ENCODE measurements at places on chromosomes 3 and 15. TPM values are rescaled to one million over a fixed set of nuclear protein-coding genes. Genes with fewer than 3 reads are reported as not detected.

- DNase-seq = no peak
Measured at GRCh38 chr15:96851613-96852012, 521.1 kb downstream of the NR2F2 start.

DNA sequence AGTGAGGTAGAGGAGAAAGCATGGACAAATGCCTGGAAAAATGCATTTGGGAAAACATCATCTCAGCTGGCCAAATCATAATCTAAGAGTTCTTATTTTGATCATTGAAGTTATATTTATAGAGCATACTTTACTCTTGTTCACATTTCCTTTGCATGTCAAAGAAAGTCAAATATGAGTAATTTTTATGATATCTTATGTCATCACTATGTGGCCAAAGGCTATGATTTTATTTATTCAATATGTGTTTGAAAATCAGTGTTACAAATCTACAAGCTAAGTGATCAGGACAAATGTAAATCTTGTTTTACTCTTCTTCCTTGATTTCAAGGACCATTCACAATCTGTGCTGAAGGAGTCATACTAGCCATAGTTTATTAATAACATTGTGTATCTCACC lies 237.2 kb upstream of the DPH6 start:
- no peak for DNase-seq

The GUCA1C gene
- total RNA-seq = not detected

The HIGD2B gene
- not detected for total RNA-seq

GRCh38 chr3:115982629-115983028 lies 359.3 kb downstream of the GAP43 start:
- no peak for DNase-seq

DNA sequence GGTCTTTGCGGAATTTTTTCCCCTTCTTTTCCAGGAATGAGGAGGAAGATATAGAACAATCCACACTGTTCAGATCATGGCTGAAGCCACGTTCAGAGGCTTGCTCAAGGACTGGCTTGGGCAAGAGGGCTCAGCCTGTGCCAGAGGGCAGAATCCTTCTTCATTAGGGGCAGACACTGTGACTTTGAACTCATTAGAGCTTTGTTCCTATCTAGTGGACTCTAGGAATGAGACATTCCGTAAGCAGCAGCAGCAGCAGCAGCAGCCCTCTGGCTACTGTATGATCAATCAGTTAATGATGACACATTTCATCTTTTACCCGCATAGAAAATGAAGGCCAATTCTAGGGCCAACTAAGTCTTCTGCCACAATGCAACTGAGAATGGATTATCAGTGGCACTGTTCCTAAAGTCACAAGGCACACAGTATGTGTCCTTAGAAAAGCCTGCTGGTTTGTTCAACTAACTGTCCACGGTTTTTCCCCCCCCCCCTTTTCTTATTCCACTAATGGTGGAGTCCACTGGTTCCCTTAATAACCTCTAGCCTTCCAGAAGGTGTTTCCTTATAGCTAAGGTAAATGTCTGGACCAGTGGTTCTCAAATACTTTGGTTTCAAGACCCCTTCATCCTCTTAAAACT lies 1.7 kb upstream of the RAB8B start:
- DNase-seq = no peak

GRCh38 chr15:92462424-92463125 lies 68.9 kb downstream of the ST8SIA2 start:
- no peak for DNase-seq

DNA sequence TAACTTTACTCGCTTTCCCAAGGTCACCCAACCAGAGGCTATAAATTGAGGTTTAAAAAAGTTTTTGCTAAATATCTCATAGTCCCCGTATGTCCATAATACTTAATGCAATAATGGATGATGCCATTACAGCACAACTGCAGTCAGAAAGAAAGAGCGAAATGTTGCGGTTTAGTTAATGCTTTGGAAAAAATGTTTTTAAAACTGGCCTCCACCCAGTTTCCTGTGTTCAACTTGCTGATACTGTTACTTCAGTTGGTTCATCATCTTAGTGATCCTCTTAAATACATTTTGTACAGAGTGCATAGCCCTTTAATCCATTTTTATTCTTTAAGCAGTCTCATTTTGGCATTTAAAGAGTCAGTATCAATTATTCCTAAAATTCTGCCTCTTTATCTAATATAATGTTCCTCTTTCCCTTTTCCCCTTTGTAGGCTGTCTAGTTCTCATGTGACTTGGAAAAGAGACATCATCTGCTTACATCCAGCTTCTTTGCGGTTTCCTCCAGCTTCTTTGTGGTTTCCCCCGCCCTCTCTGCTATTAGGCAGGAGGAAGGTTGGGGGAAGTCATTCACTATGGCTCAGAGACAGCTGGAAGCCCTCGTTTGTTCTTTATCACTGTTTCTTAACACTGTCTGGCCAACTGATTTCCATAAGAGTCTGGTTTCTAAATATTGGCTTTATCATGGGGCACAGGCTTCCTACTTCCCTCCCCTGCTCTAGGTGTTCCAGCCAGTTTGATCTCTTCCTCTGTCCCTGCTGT lies 154.3 kb downstream of the GOLIM4 start:
- peak; percentile 54 for DNase-seq

The DLG1 gene
- total RNA-seq = 90.0 TPM

The SKOR1 gene
- 0.43 TPM for total RNA-seq

GRCh38 chr3:189237526-189237925 lies 65.8 kb downstream of the TPRG1 start:
- no peak for DNase-seq

The KIAA1143 gene
- total RNA-seq = 25.8 TPM

DNA sequence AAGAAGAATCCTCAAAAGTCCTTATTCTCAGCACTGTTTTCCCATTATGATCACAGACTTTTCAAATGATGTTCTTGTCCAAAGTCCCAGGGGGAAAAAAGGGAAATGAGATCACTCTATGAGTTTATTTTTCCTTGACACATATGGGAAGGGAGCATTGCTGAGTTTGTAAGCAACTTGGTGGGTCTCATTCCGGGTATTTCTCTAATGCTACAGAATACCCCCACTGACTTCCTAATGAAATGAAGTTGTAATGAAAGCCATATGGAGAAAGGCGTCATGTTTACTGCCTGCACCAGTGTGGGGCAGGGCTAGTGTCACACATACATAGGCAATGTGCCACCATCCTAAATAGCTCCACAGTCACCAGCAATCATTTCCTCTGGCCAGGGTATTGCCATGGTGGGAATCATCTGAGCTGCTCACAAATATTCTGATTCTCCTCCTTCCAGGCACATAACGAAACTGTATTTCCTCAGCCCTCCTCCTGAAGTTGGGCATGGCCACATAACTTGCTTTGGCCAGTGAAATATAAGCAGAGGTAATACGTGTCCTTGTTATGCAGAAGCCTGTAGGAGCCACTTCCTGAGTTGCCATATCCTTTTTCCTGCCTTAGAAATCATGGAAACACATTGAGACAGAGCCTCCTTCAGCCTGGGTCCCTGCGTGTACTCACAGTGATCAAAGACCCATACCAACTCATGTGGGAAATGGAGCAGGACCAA lies 41.0 kb upstream of the C15orf61 start:
- no peak for DNase-seq

- DNase-seq = no peak
Measured at GRCh38 chr15:59074607-59075006, 30.3 kb upstream of the CCNB2 start.

- DNase-seq = no peak
Measured at GRCh38 chr15:101309436-101310160, 14.6 kb upstream of the SNRPA1 start.

GRCh38 chr3:24012589-24013269 lies 67.6 kb downstream of the NR1D2 start:
- DNase-seq = no peak

DNA sequence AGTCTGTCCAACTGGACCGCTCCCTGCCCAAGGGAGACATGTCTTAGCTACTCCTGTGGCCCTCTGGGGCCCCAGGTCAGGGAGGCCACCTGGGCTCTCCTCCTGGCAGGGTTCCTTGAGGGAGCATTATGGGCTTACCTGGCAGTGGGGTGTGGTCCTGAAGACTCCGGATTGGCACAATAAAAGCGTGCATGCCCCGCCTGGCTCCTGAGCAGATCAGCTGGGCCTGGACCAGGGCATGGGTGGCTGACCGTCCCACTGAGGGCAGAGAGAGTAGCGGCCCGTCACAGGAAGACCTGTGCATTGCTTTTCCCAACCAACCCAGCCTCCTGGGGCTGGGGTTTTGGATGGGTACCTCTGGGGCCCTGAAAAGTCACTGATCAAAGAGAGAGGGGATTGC lies 5.4 kb downstream of the ACOX2 start:
- no peak for DNase-seq

DNA sequence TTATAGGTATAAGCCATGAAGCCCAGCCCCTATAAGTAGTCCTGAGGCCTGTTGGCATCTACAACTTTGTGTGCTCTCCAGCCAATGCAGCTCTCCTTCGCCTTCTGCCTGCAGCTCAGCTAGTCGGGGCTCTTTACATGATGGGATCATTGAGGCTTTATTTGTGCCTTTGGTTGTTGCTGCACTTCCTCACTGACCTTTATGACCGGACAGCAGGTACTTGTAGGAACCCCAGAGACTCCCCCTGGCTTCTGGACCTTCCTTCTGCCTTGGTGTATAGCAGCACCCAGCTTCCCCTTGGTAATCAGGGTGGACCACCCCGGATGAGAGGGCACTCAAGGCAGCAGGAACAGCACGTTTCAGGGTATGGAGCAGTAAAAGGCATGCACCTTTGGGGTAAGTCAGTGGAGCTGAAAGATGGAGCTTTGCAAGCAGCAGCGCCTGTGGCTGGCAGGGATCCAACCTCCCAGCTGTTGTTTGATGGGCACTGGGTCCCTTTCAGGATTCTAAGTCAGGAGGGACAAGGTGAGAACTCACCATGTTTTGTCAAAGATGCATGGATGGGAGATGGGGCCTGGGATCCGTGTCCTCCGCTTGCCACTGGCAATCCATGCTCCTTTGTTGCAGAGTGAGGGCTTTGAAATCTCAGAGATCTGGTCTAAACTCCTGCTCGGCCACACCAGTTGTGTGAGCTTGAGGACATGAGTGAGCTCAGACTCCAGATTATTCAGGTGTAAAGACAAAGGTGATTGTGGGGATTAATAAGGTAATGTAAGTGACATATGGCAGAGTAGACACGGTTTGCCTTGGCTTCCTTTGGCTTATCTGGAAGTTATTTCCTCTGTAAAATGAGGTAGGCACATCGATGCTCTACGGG lies 65.1 kb upstream of the KLF13 start:
- DNase-seq = no peak

DNA sequence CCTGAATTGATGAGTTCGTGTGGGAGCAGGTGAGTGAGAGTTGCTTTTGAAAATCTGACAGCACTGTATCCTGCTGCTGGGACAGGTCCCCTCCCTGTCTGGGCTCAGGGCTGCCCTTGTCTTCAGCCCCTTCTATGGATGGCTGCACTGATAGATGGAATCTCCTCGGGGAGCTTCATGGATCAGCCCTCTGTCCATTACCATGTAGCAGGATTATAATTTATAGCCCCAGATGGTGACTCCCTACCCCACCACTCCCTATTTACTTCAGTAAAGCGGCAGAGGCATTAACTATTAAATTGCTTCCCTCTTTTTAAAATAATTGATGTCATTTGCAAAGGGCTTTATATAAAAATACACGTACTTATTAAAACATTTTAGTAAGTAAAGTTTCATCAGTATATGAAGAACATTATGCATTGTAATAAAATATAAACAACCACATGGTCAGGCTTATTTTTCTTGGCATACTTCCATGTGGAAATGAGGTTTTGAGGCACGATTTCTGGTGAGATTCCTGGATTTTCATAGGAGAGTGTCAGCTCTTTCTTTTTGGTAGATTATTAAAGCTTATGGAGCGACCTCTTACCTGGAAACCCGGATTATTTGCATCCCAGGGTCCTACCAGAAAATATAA lies 38.5 kb downstream of the MAP3K13 start:
- no peak for DNase-seq

DNA sequence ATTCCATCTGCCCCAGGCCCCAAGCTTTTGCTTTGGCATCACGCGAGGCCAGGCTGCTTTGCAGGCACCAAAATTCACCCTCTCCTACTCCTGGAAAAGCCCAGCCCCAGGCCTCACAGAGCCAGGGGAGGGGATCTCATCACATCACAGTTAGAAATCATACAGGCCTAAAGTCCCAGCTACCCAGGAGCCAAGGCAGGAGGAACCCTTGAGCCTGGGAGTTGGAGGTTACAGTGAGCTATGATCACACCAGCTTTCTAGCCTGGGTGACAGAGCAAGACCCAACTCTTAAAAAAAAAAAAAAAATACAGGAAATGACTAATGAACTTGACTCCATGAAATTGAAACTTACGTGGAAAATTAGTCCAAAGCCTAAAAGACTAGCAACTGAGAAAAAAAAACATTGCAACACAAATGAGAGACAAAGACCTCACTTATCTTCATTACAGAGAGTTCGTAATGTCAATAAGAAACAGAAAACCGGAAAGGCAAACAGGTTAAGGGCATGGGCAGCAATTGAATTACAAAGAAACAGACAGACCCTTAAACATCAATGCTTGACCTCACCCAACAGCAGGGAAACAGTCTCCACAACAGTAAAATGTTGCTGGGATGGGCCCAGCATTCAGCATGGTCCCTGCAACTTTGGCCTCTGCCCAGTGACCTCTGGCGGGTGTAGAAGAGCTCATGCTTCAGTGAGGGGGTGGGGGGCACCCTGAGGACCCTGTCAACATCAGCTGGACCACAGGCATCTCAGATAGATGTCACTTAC lies 151.5 kb downstream of the LRRK1 start:
- DNase-seq = no peak

The XIRP1 gene
- 0.09 TPM for total RNA-seq

The SCAMP5 gene
- 57.2 TPM for total RNA-seq

The DGKG gene
- total RNA-seq = 7.3 TPM

DNA sequence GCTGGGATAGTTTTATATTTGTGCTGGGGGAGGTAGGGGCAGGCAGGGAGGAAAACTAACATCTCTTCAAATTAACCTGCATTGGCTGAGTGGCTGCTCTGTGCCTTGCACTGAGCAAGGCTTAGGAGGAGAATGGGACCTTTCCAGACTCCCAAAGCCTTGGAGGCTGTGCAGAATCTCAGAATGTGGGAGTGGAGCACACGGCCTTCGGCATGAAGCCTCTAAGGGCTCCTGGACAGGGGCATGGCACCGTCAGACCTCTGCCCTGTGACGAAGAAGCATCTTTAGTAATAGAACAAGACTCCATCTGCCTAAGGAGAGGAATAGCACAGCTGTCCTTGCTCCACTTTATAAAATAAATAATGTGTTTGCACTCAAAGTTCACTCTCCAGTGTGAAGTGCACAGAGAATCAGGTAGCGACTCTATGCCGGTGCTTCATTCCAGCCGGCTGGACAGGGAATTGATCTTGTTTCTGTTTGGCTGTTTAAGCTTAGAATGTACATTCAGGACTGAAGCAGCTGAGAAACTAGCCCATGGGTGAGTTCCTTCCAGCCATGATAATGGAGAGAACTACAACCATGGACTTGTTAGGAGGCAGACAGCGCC lies 228.5 kb upstream of the ADAMTS9 start:
- DNase-seq = no peak

GRCh38 chr3:38364721-38365400 lies 18.3 kb downstream of the XYLB start:
- no peak for DNase-seq

DNA sequence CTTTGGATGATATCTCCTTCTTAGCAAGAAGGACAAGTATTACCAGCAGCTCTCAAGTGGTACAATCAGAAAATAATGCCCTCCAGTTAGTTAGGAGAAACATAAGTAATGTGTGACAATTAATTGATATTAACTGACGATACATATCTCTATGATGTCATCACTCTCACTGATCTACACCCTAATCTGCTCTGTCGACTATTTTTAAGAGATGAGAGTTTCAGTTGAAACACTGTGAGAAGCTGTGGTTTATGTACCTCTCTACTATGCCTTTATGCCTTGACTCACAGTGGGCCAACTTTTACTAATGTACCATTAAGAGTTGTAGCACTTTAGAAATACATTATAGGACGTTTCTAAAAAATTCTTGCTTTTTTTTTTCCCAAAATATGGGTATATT lies 8.6 kb downstream of the CEP152 start:
- DNase-seq = no peak

The CLDN18 gene
- total RNA-seq = 6.7 TPM
